Stimulated activated CD4-positive, alpha-beta T cell treated with anti-CD3 and anti-CD28 coated beads, Interleukin-2, amount 100 ng/mL, for 4 hours (primary cell): ENCODE measurements at places on chromosomes 3 and 15.

- DNase-seq = no peak
Observed at GRCh38 chr3:69052472-69052898, 352 bp upstream of the TMF1 start.

GRCh38 chr15:56814429-56814828 lies 81.1 kb upstream of the ZNF280D start:
- no peak for DNase-seq

DNA sequence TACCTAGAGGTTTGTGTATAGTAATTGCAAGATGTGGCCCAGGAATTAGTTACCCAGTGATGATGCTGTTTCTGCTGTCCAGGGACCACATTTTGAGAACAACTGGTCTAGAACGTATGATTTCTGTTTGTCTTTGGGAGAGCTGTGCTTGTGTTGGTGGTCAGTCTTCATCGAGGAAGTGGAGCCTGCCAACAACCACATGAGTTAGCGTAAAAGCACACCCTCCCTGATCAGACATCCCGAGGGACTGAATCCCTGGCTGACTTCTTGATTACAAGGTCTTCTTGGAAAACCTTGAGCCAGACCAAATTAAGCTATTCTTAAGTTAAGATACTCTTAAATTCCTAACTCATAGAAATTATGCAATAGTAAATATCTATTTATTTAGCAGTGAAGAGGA lies 81.7 kb upstream of the ZPLD1 start:
- no peak for DNase-seq

GRCh38 chr3:98971169-98971681 lies 69.7 kb upstream of the DCBLD2 start:
- DNase-seq = no peak

- DNase-seq = no peak
Observed at GRCh38 chr3:47298439-47298838, 15.7 kb downstream of the KLHL18 start.

DNA sequence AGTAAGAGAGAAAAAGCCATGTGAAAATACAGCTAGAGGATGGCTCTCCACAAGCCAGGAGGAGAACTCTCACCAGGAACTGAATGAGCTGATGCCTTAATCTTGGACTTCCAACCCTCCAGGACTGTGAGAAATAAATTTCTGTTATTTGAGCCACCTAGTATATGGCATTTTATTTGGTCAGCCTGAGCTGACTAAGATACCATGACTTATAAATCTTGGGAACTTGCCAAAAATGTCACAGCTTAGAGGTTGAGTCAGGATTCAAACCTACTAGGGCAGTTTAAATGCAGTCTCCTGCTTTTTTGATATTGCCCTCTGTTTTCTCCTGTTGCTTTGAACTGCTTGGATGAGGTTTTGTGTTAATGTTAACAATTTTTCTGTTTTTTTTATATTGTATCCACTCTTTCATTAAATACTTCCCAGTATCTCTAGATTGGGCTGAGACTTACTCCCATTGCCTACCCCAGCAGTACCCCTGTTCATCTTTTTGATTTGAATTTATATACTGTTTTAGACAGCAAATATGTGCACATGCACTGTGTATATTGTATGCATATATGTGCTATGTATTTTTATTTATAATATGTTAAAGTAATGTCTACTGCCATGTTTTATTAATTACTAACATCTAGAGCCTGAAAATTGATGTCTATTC lies 1223.2 kb downstream of the OTOL1 start:
- DNase-seq = no peak

DNA sequence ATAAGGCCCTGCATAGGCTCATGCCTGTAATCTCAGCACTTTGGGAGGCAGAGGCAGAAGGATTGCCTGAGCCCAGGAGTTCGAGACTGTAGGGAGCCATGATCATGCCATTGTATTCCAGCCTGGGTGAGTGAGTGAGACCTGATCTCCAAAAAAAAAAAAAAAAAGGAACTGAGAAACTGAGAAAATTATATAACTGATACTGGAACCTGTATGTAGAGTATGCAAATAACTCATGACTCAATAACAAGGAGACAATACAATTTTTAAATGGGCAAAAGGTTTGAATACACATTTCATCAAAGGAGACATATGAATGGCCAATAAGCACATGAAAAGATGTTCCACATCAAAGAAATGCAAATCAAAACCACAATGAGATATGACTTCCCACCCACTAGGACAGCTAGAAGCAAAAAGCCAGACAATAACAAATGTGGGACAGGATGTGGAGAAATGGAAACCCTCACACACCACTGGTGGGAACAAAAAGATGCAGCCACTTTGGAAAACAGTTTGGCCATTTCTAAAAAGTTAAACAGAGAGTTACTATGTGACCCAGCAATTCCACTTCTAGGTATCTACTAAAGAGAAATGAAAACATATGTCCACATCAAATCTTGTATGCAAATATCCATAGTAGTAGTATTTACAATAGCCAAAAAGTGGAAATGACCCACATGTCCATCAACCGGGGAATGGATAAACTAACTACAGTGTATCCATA lies 70.7 kb downstream of the IQSEC1 start:
- DNase-seq = no peak

- no peak for DNase-seq
Observed at GRCh38 chr3:69085168-69085832, 563 bp downstream of the ARL6IP5 start.

DNA sequence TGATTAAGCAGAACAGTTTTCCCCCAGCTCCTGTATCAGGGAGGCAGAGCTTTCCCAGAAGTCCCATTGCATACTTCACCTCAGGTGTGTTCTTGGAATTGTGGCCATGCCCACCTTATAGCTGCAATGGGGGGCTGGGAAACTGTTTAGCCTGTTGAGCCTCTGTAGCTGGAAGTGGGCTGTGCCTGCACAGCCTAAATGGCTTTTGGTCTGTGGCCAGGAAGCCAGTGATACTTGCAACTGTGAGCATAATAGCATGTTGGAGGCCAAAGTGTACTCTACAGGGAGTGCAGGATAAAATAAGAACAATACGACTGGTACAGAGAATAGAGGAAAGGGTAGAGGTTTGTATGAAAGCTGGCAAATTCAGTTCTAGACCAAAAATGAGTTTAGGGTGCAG lies 248.5 kb downstream of the PTPRG start:
- no peak for DNase-seq

- DNase-seq = no peak
Observed at GRCh38 chr3:197367081-197367780, 68.8 kb upstream of the DLG1 start.

DNA sequence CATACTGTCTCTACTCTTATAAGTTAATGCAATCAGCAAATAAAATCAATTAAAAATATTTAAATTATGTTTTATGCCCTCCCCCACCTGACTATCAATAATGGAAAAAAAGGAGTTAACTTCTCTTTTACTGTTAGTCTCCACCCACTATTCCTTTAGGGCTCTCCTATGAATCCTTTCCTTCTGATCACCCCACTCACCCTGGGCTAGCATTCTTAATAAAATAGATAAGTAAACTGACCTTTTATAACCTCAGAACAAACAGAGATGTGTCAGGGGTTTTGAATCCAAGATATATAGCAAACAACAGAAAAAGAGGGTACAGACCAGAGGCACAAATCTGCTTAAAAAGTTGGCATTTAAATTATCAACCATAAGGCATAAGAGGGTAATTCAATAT lies 116.1 kb upstream of the PLXND1 start:
- no peak for DNase-seq
